Activated T-cell treated with anti-CD3 and anti-CD28 coated beads for 4 hours (primary cell): ENCODE measurements at places on chromosomes 2 and 18.

DNA sequence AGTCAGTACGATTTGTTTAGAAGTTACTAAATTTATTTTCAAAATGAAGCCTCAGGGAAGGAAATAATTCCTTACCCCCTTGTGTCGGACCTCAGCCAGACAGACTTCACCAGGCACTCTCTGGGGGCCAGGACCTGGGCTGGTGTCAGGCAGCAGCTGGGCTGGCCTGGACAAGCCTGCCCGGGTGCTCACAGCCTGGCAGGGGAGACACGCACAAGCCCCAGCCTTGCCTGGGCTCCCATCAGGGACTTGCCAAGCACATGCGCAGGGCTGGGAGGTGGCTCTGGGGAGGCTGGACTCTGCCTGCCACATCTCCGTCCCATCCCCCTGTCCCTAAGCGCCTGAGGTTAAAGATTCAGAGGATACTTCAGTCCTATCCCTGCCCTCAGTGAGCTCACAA is 56.8 kb upstream of the HS6ST1 start:
- no peak for DNase-seq

DNA sequence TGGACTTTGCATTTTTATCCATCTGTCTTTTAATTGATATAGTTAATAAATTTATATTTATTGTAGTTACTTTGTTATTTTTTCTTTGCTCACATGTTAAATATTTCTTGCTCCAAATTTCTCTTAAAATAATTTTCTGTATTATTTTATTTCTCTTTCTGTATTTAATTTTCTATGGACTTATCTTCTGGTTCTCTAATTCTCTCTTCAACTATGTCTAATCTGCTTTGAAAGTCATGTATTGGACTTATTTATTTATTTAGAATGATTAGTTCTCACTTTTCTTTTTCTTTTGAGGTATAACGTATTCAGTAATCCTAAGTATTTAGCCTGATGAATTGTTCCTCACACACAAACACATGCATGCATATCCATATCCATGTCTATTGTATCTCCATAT is 53.1 kb downstream of the ASB1 start:
- no peak for DNase-seq

- no peak for DNase-seq
Observed at GRCh38 chr2:122565364-122565763, 809.9 kb downstream of the TSN start.

GRCh38 chr2:207073801-207074678 is 91.7 kb downstream of the KLF7 start:
- peak; percentile 28 for DNase-seq

DNA sequence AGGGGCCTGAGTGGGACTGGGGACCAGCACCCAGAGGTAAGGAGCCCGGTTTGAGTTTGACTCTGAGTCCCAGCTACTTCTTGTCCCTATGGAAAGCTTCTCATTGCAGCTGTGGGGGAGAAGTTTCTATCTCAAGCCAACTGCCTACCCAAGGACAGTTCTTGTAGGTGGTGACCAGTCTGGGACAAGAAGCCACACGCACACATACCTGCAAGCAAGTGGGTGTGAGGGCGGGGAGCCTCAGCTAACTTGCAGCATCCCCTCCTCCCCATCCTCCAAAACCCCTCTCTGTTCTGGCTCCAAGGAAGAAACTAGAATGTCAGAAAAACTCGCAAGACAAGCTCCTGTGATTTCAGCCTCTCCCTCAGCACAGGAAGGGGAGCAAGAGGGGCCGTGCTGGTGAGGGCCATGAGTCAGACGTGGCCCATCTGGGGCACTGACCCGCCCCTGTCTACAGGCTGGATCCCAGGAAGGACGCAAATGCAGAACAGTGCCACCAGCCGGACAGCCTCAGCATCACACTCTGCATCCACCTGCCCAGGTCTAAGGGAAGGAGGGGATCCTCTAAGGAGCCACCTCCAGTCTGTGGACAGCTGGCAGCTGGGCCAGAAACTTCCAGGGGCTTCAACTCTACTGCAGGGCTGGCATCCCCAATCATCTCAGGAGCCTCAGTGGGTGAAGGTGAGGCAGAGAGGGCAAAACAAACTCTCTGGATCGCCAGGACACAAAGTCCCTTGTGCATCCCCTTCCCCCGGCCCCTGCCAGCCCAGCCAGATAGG is 103.4 kb downstream of the TNS1 start:
- no peak for DNase-seq

- DNase-seq: no peak
Observed at GRCh38 chr2:10417551-10418335, 30.4 kb downstream of the ODC1 start.

GRCh38 chr2:240814280-240814679 is 5.7 kb downstream of the KIF1A start:
- no peak for DNase-seq

DNA sequence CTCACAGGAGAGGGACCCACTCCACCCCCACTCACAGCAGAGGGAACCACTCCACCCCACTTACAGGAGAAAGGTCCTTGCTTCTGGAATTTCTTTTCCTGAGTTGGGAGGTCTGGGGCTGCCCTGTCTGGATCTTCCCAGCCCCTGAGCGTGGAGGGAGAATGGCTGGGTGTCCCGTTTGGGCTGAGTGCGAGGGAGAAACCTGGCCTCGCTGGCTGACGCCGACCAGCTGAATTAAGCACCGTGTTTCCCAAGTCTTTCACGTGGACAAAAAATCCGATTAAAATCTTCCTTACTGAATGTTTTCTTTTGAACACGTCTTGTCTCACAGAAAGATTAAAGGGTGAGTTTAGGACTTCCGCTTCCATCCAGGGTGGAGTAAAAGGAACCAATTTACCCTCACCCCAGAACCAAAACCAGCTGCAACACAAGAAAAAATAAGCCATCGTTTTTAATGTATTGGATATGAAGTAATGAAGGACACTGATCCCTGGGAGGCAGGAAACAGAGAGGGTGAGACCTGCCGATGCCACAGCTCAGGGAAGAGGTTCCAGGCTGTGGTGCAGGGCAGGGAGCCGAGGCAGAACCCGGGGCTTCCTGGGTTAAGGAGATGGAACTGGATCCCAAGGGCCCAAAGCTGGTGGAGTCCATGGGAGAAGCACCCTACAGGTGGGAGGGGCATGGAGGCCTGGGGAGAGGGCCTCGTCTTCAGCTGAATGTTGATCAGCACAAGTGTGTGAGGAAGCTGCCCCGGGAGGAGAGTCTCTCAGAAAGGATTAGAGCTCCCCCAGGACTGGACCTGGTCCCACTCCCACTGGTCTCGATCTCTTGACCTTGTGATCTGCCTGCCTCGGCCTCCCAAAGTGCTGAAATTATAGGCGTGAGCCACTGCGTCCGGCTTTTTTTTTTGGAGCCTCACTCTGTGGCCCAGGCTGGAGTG is 60.3 kb downstream of the RTP5 start:
- DNase-seq: no peak

DNA sequence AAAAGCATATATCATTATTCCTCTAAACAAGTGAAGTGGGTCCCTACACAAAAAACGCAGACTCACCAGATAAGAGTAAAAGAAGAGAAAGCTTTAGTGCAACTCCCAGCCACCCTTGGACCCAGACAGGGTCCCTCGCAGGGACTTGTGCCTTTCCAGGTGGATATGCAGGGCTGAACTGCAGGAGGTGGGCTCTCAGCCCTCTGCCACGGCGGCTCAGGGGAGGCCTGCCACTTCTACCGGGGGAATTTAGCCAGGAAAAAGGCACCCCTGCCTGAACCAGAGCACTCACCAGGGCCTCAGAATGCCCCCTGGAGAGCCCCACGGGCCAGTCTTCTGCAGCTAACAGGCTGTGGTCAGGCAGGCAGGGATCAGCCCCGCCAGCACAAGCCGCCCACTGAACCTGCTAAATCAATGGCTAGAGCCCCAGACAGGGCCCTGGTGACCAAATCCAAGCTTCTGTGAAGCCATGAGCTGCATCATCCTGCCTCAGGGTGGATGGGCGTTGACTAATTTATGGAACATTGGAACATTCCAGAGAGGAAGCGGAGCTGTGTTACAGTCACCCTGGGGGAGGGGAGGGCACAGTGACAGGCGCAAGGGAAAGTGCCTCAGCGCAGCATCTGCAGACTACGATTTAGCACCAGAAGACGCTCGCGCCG is 209.3 kb downstream of the EIPR1 start:
- no peak for DNase-seq

DNA sequence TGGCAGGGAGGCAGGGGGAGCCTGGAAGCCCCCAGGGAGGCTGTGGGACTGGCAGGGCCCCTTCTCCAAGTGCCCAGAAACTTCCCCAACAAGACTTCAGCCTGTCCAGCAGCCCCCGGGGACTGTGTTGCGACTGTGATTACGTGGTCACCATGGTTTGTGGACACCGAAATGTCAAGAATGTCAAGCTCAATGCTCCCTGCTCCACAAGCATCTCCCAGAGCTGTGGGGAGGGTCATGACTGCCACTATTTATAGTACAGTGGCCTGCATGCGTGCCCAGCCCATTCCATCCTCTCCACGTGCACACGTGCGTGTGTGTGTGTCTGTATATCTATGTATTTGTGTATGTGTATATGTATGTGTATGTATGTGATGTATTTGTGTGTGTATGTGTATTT is 93.8 kb upstream of the MBOAT2 start:
- no peak for DNase-seq

GRCh38 chr18:34866739-34867138 is 156.6 kb downstream of the DTNA start:
- no peak for DNase-seq

DNA sequence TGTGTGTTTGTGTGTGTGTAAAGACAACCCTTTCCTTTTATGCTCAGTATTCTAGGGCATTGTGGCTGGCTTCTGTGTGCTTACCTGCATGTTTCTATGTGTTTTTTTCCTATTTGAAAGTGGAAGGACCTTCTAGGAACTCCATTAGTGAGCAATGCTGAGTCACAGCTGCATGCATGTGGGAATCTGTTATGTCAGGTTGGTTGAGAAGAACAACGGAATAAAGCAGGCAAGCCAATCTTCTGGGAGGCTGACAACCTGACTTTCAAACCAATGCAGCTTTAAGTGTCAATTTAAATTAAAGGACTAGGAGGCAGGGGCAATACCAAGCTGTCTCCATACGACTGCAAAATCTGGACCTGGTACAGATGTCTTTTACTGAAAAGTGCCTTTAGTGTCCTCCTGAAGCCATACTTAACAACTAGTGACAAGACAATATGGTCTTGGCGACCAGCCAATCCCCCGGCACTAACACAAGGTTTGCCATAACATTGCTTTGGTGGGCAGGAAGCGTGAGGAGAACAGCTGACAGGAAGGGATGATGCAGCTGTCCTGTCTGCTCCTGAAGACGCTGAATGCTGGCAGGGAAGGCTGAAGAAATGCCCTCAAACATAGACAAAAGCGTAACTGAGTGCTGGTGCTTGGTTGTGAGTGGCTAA is 514.7 kb upstream of the CDH7 start:
- no peak for DNase-seq

DNA sequence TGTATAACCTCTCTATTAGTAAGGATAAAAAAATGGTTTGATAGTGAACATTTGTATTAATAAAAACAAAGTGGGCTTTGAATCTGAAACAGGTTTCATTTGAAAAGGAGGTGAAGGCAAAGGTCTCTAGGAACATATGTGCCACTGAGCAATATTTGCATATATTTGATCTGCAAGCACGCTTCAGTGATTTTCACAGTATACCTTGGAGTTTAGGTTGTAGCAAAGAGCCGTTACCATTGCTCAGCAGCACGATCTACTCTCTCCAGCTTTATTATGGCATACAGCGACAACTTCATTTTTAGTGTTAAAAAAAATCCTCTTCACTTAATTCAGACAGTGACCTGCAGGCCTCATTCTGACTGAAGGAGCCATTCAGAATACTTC is 75.8 kb upstream of the ZEB2 start:
- DNase-seq: no peak

- DNase-seq: no peak
Observed at GRCh38 chr2:35932276-35932963, 423.2 kb upstream of the CRIM1 start.

- DNase-seq: no peak
Observed at GRCh38 chr18:13893418-13893760, 21.9 kb downstream of the MC2R start.

- DNase-seq: no peak
Observed at GRCh38 chr2:233700028-233700635, 7.4 kb downstream of the UGT1A6 start.

- DNase-seq: no peak
Observed at GRCh38 chr2:238895891-238896600, 48.2 kb downstream of the TWIST2 start.
